ENCODE measurements at places on chromosomes 1 and 21. TPM values are rescaled to one million over a fixed set of nuclear protein-coding genes. Genes with fewer than 3 reads are reported as not detected.

DNA sequence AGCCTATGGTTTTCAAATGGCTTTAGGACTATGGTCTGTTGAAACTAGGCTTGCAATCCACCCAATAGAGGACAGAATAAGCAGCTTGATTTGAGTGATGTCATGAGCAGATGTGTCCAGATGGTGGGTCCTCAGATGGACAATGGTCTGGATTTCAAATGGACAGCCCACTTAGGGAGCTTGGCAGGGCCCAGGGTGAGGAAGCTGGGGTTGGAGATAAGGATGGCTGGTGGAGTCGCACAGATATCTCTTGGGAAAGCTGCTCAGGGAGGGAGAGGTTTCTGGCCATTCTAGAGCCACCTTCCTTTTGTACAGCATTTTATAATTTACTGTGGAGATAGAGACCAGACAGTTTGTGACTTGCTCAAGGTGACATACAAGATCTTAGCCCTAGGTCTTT, 55.0 kb downstream of the NFASC start:
- no peaks in the 10 kb centered on the region for H3K36me3 ChIP-seq
- no peak for DNase-seq
- H3K27ac ChIP-seq = no peak overlapping the region
- H3K4me1 ChIP-seq = no peaks in the 10 kb centered on the region

DNA sequence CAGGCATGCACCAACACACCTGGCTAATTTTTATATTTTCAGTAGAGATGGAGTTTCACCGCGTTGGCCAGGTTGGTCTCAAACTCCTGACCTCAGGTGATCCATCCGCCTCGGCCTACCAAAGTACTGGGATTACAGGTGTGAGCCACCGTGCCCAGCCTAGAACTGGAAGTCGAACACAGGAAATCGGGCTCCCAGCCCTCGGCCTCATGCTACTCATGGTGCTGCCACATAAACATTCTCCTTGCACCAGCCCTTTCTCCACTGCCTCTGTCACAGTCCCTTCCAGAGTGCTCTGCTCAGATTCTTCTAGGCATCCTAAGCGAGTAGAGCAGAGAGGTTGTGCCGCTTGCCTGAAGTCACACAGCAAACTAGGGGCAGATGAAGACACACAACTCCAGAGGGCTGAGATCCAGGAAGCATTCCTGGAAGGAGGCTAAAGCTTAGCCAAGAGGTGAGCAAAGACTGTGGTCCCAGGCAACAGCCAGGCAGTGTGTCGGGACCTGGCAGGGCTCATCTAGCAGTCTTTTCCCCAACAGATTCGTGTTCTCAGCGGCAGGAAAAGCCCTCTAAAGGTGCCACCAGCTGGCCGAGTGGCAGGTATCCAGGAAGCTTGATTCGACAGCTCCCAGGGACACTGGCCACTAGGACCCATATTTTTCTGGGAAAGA, 29.6 kb upstream of the NPPB start:
- no peak for DNase-seq
- peaks cover 24% of the 10 kb centered on the region for H3K27me3 ChIP-seq
- H3K4me1 ChIP-seq = no peaks in the 10 kb centered on the region
- H3K36me3 ChIP-seq = no peaks in the 10 kb centered on the region

GRCh38 chr1:43241413-43241836, 28.4 kb upstream of the TMEM125 start:
- H3K4me1 ChIP-seq = no peaks in the 10 kb centered on the region
- no peak overlapping the region for H3K27ac ChIP-seq
- H3K27me3 ChIP-seq = peaks cover 1% of the 10 kb centered on the region
- no peaks in the 10 kb centered on the region for H3K36me3 ChIP-seq
- H3K4me3 ChIP-seq = no peak overlapping the region

DNA sequence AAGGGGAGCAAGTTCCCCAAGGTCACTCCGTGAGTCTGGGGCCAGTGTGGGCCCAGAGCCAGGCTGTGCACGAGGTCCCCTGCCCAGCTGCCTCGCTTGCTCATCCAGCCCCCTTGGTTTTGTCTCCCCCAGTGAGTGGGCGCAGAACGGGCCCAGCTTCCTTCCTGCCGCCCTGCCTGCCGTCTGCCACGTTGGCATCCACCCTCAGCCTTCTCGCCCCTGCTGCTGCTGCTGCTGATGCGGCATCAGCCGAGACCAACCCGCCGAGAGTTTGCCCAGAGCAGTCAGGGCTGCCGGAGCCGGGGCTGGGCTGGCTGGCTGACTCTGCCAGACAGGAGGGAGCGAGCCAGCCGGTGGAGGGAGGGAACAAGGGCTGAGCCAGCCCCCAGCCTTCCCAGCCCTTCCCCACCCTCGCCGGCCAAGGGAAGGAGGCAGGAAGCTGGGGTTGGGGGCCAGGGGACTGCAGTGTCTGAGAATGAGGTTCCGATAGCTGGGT, 31.4 kb upstream of the WASF2 start:
- peak; percentile 61 for DNase-seq
- peaks cover 55% of the 10 kb centered on the region for H3K4me1 ChIP-seq
- H3K36me3 ChIP-seq = no peaks in the 10 kb centered on the region
- peak overlapping the region; percentile 94 for H3K4me3 ChIP-seq

GRCh38 chr1:27668121-27668807, 3.7 kb downstream of the IFI6 start:
- H3K36me3 ChIP-seq = peaks cover 22% of the 10 kb centered on the region
- H3K27ac ChIP-seq = no peak overlapping the region
- H3K27me3 ChIP-seq = no peaks in the 10 kb centered on the region
- peak overlapping the region; percentile 51 for H3K4me3 ChIP-seq
- DNase-seq = no peak

- no peaks in the 10 kb centered on the region for H3K36me3 ChIP-seq
- no peaks in the 10 kb centered on the region for H3K27me3 ChIP-seq
- H3K27ac ChIP-seq = no peak overlapping the region
- H3K4me1 ChIP-seq = no peaks in the 10 kb centered on the region
- no peak overlapping the region for H3K4me3 ChIP-seq
These were observed 64.8 kb downstream of the NAV1 start for GRCh38 chr1:201603613-201604232.

- no peak for DNase-seq
- H3K4me3 ChIP-seq = no peak overlapping the region
- no peak overlapping the region for H3K27ac ChIP-seq
- peaks cover 13% of the 10 kb centered on the region for H3K4me1 ChIP-seq
- H3K27me3 ChIP-seq = peaks cover 66% of the 10 kb centered on the region
These were observed 465 bp downstream of the HUNK start for GRCh38 chr21:31873275-31873695.

DNA sequence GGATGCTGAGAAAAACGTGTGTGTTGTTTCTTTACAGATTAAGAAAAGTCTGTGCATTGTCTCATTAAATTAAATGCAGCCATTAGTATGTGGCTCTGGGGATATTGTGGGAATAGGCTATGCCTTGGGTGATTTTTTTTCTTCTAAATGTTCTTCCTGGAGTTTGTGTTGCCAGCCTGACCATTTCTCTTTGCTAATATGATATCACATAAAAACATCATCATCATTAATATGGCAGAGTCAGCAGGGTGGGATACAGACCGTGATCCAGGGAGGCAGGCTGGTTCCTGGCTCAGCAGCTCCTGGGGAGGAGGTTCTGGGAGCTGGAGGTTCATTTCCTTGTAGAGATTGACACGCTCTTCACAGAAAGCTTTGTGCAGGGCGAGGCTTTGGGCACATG, 60.7 kb upstream of the SELENON start:
- no peak for DNase-seq
- no peaks in the 10 kb centered on the region for H3K27me3 ChIP-seq
- H3K36me3 ChIP-seq = peaks cover 4% of the 10 kb centered on the region
- no peak overlapping the region for H3K4me3 ChIP-seq
- H3K4me1 ChIP-seq = peaks cover 92% of the 10 kb centered on the region

- H3K36me3 ChIP-seq = peaks cover 58% of the 10 kb centered on the region
- H3K4me1 ChIP-seq = peaks cover 13% of the 10 kb centered on the region
- no peaks in the 10 kb centered on the region for H3K27me3 ChIP-seq
- DNase-seq = no peak
These were observed 20.2 kb downstream of the MRPL37 start for GRCh38 chr1:54220004-54220811.

GRCh38 chr1:117679299-117679698, 73.5 kb downstream of the TENT5C start:
- H3K36me3 ChIP-seq = no peaks in the 10 kb centered on the region
- peaks cover 2% of the 10 kb centered on the region for H3K27me3 ChIP-seq
- no peak for DNase-seq
- H3K27ac ChIP-seq = no peak overlapping the region

DNA sequence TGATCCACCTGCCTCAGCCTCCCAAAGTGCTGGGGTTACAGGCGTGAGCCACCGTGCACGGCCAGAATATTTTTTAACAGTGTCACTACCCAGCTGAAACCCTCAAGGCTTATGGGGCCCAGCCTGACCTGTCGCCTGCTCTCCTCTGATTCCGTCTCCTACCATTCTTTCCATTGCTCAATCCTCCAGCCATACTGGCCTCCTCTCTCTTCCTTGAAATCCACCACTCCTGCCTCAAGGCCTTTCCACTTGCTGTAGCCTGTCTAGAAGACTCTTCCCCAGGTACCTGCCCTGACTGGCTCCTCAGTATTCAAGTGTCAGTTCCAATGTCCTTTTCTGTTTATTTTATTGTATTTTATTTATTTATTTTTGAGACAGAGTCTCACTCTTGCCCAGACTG, 53.9 kb downstream of the YARS1 start:
- H3K4me1 ChIP-seq = peaks cover 13% of the 10 kb centered on the region
- H3K36me3 ChIP-seq = no peaks in the 10 kb centered on the region
- DNase-seq = no peak
- H3K27ac ChIP-seq = no peak overlapping the region

DNA sequence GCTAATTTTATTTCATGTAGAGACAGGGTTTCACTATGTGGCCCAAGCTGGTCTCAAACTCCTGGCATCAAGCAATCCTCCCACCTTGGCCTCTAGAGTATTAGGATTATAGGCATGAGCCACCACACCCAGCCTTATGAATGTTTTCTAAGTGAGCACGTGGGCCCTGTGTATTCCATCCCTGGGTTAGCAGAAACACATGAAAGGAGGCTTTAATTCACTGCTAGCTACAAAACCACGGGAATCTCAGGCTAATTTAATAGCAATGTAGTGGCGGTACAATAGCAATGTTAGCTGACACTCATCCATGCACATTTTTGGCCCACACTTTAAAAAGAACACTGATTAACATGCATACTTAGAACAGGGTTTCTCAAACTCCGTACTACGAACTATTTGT, 32.0 kb downstream of the VTCN1 start:
- no peak for DNase-seq
- H3K36me3 ChIP-seq = no peaks in the 10 kb centered on the region
- no peaks in the 10 kb centered on the region for H3K4me1 ChIP-seq
- no peaks in the 10 kb centered on the region for H3K27me3 ChIP-seq
- H3K4me3 ChIP-seq = no peak overlapping the region

DNA sequence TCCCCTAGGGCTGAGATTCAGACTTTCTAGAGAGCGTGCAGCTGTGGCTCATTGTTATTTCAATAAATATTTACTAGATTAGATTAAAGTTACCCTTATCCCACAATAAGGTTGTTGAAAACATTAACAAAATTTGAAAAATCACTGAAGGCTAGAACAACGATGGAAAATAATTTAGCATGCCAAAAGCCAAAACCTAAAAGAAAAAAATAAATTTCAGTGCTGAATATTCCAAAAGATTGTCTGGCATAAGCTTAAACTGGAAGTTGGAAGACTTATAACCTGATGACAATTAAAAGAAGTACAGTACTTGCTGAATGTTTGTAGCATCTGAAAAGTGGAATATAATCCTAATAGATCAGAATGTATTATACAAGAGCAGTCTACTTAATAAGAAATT, 221.3 kb downstream of the USH2A start:
- no peak for DNase-seq
- no peak overlapping the region for H3K27ac ChIP-seq
- no peaks in the 10 kb centered on the region for H3K36me3 ChIP-seq
- H3K27me3 ChIP-seq = no peaks in the 10 kb centered on the region
- no peaks in the 10 kb centered on the region for H3K4me1 ChIP-seq
- H3K4me3 ChIP-seq = no peak overlapping the region

GRCh38 chr1:184036517-184036949, 995 bp downstream of the COLGALT2 start:
- H3K27me3 ChIP-seq = peaks cover 53% of the 10 kb centered on the region
- H3K36me3 ChIP-seq = peaks cover 9% of the 10 kb centered on the region
- peak overlapping the region; percentile 79 for H3K4me3 ChIP-seq
- H3K27ac ChIP-seq = no peak overlapping the region
- peaks cover 18% of the 10 kb centered on the region for H3K4me1 ChIP-seq
- DNase-seq = no peak

DNA sequence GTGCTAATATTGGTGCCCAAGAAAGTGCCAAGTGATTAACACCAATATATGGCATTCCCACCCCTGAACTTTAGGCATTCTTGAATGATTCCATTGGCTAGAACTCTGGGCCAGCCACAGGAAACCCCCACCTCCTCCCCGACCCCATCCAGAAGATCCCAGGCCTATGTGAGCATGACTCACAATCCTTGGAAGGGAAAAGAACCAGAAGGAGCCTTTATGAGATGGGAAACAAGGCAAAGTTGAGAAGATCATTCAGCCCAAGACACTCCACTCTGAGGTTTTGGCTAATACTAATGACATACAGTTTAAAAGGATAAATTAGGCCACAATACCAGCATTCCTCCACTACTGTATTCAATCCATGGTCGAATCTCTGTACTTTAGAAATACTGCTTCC, 21.8 kb downstream of the ELK4 start:
- peaks cover 44% of the 10 kb centered on the region for H3K4me1 ChIP-seq
- no peak for DNase-seq

GRCh38 chr1:67893126-67893495, 59.8 kb upstream of the GNG12 start:
- peaks cover 38% of the 10 kb centered on the region for H3K27me3 ChIP-seq
- no peak overlapping the region for H3K27ac ChIP-seq
- H3K4me1 ChIP-seq = no peaks in the 10 kb centered on the region
- no peaks in the 10 kb centered on the region for H3K36me3 ChIP-seq
- no peak overlapping the region for H3K4me3 ChIP-seq

- H3K27ac ChIP-seq = peak overlapping the region; percentile 0
- H3K36me3 ChIP-seq = no peaks in the 10 kb centered on the region
- peaks cover 48% of the 10 kb centered on the region for H3K27me3 ChIP-seq
- H3K4me3 ChIP-seq = no peak overlapping the region
These were observed 3.7 kb downstream of the KNCN start for GRCh38 chr1:46547481-46548383.

GRCh38 chr1:3541465-3541864, 69.8 kb downstream of the MEGF6 start:
- H3K4me3 ChIP-seq = no peak overlapping the region
- DNase-seq = no peak
- no peaks in the 10 kb centered on the region for H3K36me3 ChIP-seq
- no peak overlapping the region for H3K27ac ChIP-seq

- H3K27ac ChIP-seq = peak overlapping the region; percentile 95
- H3K4me3 ChIP-seq = peak overlapping the region; percentile 89
- H3K36me3 ChIP-seq = peaks cover 4% of the 10 kb centered on the region
- no peaks in the 10 kb centered on the region for H3K27me3 ChIP-seq
- no peak for DNase-seq
These were observed 550 bp upstream of the NFYC start for GRCh38 chr1:40690771-40691537.

DNA sequence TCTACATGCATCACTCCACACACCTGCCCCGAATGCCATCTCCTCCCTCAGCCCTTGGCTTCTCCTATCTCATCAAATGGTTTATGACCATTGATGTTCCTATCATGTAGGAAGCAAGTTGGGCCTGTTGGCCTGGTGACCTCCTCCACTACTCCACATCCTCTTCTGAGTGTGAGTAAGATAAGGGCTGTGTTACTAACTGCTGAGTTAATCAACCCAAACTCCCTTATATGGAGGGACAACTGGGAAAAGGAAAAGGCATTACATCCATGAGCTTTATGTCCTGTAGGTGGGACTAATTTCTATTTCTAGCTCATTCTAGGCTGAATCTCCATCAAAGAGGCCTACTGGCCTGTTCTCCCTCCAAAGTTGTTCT, 57.6 kb downstream of the WLS start:
- H3K36me3 ChIP-seq = no peaks in the 10 kb centered on the region
- no peak overlapping the region for H3K27ac ChIP-seq
- DNase-seq = no peak
- H3K4me3 ChIP-seq = no peak overlapping the region

NDC1 gene
- 15.0 TPM for total RNA-seq

CFHR5 gene
- total RNA-seq = not detected

SLC44A3 gene
- total RNA-seq = not detected

LPAR3 gene
- total RNA-seq = 1.4 TPM

Data from naive thymus-derived CD8-positive, alpha-beta T cell (primary cell).